ENCODE measurements at places on chromosomes 4 and X. TPM values are rescaled to one million over a fixed set of nuclear protein-coding genes. Genes with fewer than 3 reads are reported as not detected.
A peak's percentile ranks its signal among the peaks of the same experiment; 100 is the strongest.

- DNase-seq, result no peak
These were observed 8.3 kb downstream of the S100G start for GRCh38 chrX:16658284-16658683.

DNA sequence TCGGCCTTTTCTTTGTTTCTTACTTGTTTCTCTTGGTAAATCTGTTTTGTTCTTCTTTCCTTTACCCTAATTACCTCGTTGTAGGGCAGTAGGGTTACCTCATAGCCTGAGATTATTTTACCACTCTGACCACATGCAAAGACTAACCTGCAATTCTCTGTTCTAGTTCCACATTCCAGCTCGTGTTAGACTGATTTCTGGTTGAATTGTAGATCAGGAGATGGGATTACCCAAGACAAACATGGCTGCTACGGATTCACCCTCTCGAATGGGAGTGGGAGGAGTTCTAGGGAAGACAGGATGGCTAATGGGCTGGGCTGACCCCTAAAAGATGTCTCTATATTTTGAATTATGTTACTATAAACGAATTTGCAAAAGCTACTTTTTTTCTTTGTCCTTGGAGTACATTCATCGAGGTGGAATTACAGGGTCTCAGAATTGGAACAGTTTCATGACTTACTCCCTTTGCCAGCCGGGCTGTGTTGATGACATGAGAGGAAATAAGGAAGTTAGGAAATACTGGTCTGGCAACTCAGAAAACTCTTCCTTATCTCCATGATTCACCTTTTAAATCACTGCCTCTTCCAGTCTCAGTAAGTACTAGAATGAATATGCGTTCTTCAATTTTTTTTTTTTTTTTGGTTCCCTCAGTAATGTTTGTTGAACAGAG is 36.7 kb upstream of the FBXW7 start:
- DNase-seq, result no peak

DNA sequence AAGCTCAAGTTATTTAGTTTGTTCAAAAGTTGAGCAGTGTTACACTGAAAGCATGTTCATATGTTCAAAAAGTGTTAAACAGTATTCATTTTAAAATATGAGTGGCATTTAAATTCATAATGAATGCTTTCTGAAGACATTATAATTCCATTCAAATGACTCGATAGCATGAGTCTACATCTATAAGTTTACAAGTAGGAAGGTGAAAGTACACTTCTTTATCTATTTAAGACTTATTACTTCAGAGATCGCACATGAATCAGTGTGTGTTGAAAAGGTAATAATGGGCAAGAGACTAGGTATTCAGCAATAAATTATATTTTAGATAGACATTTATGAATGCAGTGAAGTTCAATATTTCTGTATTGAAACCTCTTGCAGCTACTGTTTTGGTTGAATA is 456.1 kb downstream of the GRXCR1 start:
- no peak for DNase-seq

GRCh38 chr4:168920441-168921065 is 89.5 kb downstream of the CBR4 start:
- DNase-seq, result no peak

DNA sequence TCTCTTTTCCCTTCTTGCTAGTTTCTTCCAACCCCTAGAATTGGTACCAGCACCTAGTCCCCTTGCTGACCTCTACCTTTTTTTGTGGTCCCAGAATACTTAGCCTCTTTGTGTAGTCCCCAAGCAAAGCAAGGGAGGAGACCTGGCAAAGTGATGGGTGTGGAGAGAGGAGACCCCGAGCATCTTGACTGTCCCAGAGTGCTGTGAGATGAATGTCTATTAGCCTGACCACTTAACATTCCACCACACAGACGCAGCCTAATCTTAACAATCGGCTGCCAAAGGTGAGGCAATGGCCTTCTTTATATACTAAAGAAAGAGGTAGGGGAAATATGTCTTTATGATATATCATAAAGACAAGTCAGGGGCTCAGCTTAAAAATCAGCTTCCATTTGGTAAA is 55.9 kb downstream of the TRIM2 start:
- no peak for DNase-seq

DNA sequence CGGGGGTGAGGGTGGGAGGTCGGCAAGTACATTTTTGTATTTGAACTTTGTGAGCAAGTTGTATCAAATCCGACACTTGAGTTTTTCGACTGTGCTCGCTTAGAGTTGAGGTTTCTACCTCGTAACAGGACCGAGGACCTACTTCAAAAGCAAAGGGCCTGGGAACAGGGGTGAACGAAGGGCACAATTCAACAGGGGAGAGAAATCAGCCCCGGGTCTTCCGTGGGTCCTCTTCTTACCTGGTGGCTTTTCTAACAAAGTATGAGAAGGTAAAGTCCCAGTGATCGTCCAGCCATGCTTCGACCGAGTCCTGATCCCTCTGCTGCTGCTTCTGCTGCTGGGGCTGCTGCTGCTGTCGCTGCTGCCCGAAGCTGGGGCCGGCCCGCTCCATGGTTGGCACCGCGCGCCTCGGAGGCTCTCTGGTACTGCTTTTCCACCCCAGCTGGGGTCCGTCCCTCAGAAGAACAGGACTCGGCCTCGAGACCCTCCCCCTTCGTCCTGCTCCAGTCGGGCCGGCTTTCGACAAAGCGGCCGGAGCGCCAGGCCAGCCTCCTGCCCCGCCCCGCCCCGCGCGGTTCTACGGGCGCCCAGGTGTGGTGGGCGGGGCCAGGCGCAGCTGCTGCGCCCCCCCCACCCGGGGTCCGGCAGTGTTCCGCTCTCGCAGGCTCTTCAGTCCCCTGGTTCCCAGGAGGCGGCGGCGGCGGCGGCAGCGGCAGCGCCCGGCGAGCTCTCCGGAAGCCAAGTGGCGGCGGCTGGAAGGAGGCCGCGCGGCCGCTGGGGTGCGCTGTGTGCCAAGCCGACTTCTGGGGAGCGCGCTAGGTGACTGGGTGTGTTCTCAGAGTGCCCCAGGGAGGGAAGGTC is at the start of gene PDE5A:
Gene PDE5A (minus strand): TSS at position 524 of the 861 bp plus-strand sequence. CDS start 133 bp downstream, at position 391.
- DNase-seq, result peak; percentile 82

Gene SAGE1
- not detected for total RNA-seq

Gene GAGE2A
- not detected for total RNA-seq

Data from breast epithelium (tissue), 4 donors.